Motor neuron (in vitro differentiated cells): ENCODE measurements at places on chromosomes 1 and 21.
A peak's percentile ranks its signal among the peaks of the same experiment; 100 is the strongest.

DNA sequence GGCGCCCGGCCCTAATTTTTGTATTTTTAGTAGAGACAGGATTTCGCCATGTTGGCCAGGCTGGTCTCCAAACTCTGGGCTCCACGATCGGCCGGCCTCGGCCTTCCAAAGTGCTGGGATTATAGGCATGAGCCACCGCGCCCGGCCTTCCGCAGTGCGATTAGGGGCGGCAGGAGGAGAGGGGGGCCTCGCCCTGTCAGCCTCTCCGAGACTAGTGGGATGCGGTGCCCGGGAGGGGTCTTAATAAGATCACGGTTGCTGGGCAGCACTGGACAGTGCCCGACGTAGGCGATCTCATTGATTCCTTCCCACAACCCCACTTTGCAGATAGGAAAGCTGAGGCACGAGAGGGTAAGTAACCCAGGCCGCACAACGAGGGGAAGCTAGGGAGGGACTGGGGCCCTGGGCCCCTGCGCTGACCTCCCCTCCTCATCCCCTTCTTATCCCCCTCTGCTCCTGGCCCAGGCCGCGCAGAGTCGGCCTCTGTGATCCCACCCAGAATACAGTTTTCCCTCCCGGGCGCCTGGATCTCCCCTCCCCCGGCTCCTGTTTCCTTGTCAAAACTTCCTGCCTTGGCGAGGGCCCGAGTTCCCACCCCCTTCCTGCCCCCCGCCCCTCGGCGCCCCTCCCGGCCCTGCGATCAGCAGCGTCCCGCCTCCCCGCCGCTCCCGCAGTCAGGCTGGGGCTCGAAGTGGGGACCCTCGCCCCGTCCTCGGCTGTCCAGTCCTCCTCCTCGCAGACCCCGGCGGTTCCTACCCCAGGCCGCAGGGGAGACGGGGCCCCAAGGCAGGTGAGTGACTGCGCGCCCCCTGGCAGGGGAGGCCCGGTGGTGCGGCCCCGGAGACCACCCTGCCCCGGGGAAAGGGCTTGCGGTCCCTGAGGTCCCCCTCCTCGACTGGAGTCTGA, at the start of gene PEAR1:
TSS of gene PEAR1 (plus strand) at position 671 of the 906 bp plus-strand sequence. CDS start 10,209 bp downstream, outside the sequence.
- no peak for ATAC-seq

DNA sequence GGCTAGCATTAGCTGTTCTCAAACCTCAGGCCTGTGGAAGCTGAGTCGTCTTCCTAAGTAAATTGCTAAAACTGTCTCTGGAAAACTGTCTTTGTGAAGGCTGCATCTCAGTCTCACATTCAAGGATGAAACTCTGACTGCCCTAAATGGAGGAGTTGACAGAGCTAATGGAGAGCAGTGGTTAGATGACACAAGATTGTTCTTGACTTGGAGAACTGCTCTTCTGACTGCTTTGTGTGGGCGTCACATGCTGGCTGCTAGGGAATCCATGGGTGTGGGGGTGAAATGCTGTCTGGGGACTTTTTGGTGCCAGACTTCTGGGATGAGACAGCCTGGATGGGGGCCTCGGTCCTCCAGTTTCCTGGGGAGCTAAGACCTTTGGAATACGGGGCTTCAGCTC, 24.5 kb upstream of the TSPAN2 start:
- ATAC-seq = no peak

DNA sequence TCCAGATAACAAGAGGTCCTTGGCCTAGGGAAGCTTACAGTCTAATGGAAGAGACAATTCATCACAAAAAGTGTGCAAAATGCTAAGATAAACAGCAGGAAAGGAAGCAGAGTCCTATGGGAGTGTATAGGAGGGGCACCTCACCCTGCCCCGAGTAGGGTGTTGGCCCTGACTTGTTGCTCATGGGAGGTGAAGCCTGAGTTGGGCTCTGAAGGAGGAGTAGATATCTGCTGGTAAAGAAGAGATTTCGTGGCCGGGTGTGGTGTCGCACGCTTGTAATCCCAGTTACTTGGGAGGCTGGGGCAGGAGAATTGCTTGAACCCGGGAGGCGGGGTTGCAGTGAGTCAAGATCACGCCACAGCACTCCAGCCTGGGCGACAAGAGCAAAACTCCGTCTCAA, 18.6 kb upstream of the GPR37L1 start:
- peak; percentile 2 for ATAC-seq

DNA sequence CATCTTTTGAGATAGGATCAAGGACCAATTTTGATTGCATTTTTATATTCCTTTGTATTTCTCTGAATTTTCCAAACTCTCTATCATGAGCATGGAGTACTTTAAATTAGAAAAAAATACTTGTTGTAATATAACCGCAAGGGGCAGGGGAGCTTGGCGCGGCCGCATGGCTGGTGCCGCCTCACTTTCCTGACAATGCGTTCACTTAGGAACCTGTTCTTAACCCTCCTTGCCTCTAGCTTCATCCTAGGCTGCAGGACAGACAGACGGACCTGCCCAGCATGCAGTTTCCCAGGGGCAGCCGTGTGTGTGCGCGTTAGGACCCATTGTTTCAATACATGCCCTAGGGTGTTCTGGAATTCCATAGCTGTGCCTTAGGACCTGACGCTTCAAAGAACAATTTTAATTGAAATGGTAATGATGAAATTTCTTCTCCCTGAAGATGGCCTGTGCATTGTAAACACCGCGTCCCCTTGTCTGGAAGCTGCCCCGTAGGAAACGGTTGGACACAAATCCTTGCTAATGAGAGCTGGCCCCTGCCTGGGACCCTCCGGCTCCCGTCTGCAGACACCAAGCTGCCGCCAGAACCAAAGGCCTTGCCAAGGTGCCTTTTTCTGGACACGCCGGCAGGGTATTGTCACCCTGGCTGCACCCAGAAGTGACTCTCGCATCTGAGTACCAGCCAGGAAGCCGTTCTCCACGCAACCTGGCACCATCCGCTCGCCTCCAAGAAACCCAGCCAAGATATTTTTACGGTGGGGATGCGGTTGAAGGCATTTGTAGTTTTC, 466.4 kb downstream of the NPHP4 start:
- no peak for ATAC-seq

DNA sequence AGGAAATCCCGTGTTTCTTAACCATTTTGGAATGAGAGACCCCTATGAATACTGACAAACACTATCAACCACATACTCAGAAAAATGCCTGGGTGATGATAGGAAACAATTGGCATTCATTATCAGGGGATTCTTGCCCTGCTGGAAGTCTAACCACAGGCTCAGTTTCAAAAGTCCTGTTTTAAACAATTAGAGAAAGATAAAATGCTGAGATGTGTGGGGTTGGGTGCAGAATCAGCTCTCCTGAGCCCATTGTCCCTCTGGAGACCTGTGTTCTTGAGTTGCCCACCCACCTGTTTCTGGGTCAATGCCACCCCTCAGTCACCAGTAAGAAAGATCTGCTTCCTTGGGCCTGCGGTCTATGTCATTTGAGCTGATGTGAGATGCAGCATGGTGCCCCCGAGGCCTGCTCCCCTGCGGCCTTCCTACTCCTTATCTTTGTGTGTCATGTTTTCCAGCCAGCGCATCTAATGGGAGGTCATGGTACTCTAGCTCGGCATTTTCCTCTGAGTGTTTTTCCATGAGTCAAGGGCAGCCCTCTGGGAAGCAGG, 130.3 kb upstream of the PLXNA2 start:
- no peak for ATAC-seq
